ENCODE measurements at places on chromosomes 5 and 9.

DNA sequence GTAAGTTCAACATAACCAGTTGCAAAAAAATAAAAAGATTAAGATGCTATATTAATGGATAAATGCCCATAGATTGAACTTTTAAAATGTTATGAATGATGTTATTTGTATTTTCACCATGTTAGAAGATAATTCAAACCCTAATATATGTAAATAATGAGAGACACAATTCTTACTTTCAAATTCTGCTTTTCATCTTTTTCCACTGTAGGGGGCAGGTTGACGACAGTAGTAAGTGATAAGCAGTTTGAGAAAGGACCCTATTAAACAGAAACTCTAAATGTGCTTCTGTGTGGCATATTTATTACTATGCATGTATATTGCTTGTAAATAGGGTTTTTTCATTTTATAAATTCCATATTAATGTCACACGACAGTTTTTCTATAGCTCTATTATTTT lies 591.1 kb downstream of the SEMA5A start:
- no peak for DNase-seq

DNA sequence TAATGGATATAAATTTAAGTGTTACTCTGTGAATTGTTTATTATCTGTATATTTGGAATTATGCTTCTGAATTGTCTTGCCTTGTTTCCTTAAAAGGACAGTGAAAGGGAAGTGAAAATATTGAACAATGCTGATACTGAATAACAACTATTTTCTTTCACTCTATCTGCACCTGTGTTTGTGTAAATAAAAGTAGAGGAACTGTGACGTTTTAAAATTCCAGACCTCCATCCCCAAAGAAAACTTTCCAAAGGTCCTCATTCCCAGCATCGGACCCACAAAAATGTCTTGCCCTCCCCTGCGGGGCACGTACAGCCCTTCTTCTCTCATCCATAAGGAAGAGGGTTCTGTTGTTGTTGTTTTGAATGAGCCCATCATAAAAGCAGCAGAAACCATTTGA lies 100.0 kb downstream of the NLN start:
- DNase-seq: no peak

DNA sequence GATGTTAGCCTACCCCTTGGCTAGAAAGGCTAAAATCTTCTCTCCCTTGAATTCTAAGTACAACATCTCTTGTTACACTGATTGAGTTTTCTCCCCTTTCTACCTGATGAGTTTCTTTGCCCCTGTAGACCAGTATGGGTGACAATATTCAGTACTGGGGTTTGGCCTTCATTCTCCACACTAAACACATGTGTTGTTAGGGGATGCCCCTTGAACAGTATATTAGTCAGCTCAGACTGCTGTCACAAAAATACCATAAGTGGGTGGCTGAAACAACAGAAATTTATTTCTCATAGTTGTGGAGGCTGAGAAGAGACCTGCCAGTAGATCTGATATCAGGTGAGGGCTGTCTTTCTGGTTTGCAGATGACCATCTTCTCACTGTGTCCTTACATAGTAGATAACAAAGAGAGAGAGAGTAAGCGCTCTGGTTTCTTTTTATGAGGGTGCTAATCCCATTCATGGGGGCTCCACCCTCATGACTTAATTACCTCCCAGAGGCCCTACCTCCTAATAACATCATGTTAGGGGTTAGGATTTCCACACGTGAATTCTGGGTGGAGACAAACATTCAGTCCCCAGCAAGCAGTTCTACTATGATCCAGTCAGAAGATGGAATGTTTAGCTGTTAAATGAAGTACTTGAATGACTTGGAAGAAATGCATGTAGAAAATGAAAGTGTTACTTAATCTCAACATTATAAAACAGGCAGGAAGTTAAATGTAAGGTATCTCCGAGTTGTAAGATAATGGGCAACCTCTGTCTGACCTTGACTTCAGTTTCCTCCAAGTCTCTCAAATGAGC lies 17.5 kb downstream of the VLDLR start:
- DNase-seq: no peak

DNA sequence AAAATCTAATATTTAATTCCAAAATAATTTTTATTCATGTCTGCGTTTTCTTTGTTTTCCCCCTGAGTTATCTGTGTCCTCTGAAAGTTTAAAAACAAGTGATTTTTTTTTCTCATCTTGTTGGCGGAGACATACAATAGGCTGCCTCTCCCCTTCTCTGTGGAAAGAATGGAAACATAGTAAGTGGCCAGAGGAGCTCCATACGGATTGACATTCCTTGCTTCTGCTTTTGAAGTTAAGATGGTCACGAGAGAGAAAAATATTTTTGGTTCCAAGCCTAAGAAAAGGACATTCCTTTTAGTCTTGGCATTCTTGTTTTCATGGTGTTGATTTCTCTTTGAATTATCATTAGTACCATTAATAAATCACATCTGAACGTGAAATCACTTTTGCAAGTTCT lies 28.3 kb downstream of the ZNF462 start:
- DNase-seq: no peak

GRCh38 chr5:171888051-171888481 lies 102.4 kb downstream of the SMIM23 start:
- no peak for DNase-seq

GRCh38 chr5:22728610-22729009 lies 124.5 kb downstream of the CDH12 start:
- DNase-seq: no peak

DNA sequence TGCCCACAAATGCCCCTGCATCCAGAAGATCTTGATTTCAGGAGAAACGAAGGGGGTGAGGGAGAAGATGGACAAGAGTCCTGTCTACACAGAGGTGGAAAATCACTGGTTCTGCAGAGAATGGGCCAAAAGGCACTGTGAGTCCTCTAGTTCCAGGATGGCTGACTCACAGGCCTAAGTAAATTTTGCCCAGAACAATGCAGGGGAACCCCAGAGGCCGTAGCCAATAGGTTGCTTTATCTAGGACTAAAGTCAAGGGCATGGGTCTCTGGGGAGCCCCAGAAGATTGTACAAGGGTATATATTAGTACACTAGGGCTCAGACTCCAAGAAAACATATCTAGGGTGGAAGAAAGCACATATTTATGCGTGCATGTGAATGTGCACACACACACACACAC lies 98.0 kb downstream of the SLIT3 start:
- no peak for DNase-seq

DNA sequence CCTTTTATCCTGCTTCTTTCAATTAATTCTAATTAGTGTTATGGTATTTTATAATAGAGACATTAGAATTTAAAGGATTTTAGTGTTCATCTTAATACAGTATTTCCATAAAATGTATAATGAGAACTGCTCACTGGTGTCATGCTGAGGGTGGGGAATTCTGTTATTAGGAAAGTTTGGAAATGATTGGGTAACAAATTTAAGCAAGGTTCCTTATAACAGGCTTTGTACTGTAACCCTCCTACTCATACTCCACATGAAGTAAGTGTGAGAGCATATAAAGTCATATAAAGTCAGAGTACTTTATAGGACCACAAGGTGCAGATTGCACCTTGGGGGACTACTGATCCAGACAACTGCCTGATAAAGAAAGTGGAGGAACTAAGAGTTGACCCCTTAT lies 42.2 kb downstream of the SV2C start:
- DNase-seq: no peak

DNA sequence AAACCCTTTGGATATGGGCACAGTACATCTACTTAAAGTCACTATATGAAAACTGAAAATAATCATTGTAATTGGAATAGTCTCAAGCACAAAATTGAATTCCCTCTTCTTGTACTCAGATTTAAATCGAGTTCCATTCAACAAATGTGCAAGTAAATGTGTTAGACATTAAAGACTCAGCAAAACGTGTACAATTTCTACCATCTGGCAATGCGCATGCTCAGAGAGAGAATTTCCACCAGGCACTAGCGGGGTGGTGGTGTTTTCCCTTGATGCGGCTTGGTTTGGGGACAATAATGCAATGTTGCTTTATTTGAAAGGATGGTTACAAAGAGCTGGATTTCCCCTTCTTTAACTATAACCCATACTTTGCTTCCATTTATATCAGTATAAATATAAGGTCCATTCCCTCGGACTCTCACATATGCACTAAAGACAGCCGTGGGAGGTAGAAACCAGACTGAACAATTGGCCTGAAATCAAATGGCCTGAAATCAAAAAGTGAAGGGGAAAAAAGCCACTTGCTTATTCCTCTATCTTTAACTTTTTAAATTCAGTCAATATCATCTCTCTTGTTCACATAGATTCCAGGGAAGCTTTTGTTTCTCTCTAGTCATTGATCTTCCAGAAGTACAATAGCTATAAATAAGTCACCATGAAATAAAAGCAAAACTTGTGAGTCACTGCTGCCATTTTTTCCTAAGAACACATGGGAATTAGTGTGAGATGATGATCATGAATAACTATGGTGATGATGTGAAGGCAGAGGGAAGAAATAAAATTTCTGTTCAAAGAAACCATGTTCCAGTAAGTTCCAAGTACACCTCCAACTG lies 59.2 kb downstream of the ADAMTS12 start:
- no peak for DNase-seq

Measured in posterior cingulate gyrus (tissue), 11 donors.